ENCODE measurements at places on chromosomes 7 and 10.

DNA sequence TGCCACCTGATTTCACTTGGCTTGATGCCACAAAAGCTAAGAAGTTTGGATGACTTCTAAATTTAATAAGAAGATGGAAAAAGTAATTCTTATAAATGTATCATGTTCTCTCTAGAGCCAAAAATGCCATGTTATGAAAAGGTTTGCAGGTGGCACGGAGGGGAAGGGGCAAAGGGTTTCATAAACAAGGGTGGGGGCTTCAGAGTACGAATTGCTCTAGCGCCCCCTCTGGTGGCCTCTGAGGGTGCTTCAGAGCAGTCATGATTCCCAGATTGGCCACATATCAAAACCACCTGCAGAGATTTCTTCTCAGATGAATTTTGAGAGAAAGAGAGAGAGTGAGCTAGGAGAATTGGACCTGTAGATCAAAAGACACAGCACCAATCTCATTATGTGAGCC, 208.6 kb upstream of the YAE1 start:
- no peak for DNase-seq

- no peak for DNase-seq
These were observed 5.7 kb downstream of the PLCE1 start for GRCh38 chr10:93999401-93999851.

- no peak for DNase-seq
These were observed 28.0 kb upstream of the NDST2 start for GRCh38 chr10:73839276-73839966.

- no peak for DNase-seq
These were observed 469.9 kb downstream of the GALNT17 start for GRCh38 chr7:71601851-71602250.

DNA sequence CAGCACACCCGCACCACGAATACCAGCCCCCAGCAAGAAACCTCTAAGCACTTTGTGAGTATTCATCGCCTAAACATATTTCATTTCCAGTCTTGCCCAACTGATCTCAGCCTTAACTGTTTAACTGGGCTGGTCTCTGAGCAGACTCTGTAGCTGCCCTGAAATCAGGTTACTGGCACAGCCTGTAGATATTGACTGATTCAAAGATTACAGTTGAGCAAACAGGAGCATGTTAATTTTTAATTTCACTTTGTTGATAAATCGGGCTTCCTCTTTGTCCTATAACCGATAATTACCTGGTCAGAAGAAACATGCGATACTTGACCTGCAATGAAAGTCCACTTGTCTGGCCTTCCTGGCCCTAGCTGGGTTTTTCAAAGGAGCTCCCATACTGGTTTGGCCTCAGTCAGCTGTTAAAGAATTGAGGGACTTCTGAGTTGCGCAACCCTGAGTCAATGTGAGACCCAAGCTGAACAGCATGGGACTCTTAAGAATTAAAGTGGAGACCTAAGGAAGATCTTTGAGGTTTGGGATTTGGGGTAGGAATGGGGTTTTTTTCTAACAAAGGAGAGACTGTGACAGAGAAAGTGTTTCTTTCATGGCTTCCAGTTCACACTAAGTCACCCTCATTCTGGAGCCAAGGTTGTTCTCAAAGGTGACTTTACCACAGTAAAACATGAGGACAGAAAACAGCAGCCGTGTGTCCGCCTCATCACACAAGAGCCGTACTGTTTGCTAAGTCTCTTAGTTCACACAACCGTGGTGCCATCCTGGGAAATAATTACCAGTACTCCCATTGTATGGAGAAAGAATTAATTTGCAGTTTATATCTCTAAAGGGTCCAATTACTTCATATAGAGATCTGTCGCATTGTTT, 75.9 kb downstream of the PPP1R3C start:
- no peak for DNase-seq

DNA sequence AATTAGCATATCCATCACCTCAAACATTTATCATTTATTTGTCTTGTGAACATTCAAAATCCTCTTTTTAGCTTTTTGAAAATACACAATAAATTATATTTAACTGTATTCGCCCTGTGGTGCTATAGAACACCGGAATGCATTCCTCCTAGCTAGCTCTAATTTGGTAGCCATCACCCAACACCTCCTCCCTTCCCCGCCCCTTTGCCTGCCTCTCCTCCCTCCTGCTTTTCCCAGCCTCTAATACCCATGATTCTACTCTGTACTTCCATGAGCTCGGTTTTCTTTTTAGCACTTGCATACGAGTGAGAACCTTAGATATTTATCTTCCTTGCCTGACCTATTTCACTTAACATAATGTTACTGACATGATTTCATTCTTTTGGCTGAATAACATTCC, 80.1 kb downstream of the ANKRD26 start:
- no peak for DNase-seq

GRCh38 chr10:1858048-1858447, 120.7 kb upstream of the ADARB2 start:
- DNase-seq: no peak

DNA sequence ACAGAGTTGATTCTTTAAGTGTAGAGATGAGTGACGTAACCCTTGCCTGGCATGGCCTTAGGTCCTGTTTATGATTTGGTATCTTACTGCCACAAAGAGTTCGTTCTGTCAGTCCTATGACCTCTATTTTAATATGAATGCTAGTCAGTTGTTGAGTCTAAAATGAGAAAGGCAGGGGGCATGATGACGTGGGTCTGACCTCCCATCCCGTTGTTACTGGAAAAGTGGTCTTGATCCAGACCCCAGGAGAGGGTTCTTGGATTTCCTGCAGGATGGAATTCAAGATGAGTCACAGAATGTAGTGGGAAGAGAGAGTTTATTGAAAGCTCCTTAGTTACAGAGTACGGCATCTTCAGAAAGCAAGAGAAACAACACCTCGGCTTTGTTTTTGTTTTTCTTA, 317.0 kb upstream of the COBL start:
- no peak for DNase-seq

- DNase-seq: no peak
These were observed 31.7 kb downstream of the ASAH2 start for GRCh38 chr10:50219646-50220045.

GRCh38 chr7:114508086-114508485, 93.5 kb downstream of the FOXP2 start:
- DNase-seq: no peak

DNA sequence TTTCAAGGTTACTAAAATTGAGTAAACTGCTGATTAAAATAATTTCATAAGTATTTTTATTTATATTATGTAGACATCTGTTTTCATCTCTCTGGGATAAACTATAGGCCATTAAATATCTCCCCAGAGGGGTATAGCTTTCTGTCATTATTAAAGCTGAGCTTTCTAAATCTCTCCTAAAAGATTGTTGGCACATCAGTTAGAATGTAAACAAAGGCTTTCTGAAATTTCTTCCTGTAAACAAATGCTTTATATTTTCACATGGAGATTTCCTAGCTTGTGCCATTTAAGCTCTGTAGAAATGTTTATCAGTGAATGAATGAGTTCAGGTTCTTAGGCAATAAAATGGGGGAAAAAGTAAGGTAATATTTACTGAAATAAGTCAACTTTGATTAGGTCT, 35.7 kb downstream of the PPP1R9A start:
- DNase-seq: no peak

- no peak for DNase-seq
These were observed 117.3 kb upstream of the ZNF438 start for GRCh38 chr10:31148951-31149350.

- DNase-seq: no peak
These were observed 464 bp downstream of the KIAA1217 start for GRCh38 chr10:24209432-24209771.

GRCh38 chr7:97971120-97971989, 18.6 kb downstream of the OCM2 start:
- DNase-seq: peak; percentile 38

- DNase-seq: no peak
These were observed 14.8 kb downstream of the CCL24 start for GRCh38 chr7:75798770-75799169.

- no peak for DNase-seq
These were observed 40.3 kb downstream of the CELF2 start for GRCh38 chr10:11057994-11058393.

- no peak for DNase-seq
These were observed 313.5 kb downstream of the CCDC3 start for GRCh38 chr10:12687996-12688395.

DNA sequence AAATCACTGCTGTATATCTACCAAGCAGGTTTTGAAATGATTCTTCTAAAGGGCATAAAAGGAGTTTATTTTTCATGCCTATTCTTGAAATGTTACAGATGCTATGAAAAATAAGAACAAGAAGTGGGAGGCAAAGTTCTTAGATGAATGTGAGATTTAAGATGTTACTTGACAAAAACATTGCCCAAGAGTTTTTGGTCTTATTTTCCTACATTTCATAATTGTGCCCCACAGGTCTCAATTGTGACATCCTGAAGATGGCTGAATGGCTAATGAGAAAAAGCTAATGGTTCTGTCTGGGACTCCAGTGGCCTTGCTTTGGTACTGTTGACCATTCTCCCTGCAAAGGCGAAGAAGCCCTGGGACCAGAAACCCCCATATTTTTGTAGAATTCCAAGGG, 43.0 kb upstream of the IFRD1 start:
- DNase-seq: no peak

GRCh38 chr7:105990727-105991453, 27.8 kb downstream of the CDHR3 start:
- no peak for DNase-seq

GRCh38 chr7:106220307-106220706, 64.5 kb downstream of the NAMPT start:
- DNase-seq: no peak

DNA sequence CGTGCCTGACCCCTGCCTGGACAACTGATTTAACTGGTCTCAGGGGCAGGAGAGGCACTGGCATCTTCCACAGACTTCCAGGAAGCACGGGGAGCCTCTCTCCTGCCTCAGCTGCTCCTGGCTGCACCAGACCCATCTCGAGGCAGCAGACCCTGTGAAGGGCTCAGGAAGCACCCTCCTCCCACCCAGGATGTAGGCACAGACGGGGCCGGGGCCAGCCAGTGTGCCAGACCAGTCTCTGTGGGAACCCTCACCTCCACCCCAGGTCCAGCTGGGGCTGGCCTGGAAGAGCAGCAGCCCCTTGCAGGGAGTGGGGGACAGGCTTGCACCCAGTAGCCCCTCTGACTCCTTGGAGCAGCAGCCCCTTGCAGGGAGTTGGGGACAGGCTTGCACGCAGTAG, 56.3 kb downstream of the RASGEF1A start:
- DNase-seq: no peak

DNA sequence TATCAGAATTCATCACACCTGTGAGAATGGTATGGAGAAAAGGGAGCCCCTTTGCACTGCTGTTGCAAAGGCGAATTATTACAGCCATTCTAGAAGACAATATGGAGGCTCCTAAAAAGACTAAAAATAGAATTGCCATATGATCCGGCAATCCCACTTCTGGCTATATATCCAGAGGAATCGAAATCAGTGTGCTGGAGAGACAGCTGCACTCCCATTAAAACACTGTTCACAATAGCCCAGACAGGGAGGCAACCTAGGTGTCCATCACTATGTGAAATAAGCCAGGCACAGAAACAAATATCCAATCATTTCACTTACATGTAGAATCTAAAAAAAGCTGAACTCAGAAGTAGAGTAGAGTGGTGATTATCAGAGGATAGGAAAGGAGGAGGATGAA, 26.0 kb upstream of the GJD4 start:
- DNase-seq: no peak

- DNase-seq: no peak
These were observed 176.0 kb upstream of the MYO3A start for GRCh38 chr10:25758041-25758457.

GRCh38 chr7:123060446-123060845, 64.9 kb upstream of the TAS2R16 start:
- DNase-seq: no peak

DNA sequence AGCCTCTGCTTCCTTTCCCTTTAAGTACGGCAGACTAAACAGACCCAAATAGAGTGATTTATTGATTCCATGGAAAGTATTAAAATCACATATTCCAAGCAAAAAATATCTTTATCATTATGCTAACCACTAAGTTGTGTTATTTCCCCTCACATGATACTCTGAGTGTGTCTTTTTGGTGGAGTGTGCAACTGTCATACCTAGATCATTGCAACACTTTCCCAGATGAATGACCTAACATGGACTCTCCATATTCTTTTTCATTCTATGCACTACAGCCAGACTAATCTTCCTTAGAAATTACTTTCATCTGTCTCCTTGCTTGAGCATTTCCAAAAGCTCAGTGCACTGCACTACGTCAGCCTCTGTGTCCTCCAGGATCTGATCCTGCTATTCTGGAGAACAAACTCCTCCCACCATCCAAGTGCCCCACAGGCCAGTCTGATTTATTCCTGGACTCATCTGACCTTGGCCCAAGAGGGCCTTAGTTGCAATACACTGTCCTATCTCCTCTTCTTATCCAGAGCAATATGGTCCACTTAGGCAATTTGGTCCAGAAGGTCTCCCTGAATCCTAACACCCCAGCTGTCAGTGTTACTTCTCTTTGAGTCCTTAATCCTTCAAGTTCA, 263.3 kb upstream of the KLF6 start:
- DNase-seq: no peak

- DNase-seq: no peak
These were observed 652 bp downstream of the KAZALD1 start for GRCh38 chr10:101062232-101063049.

DNA sequence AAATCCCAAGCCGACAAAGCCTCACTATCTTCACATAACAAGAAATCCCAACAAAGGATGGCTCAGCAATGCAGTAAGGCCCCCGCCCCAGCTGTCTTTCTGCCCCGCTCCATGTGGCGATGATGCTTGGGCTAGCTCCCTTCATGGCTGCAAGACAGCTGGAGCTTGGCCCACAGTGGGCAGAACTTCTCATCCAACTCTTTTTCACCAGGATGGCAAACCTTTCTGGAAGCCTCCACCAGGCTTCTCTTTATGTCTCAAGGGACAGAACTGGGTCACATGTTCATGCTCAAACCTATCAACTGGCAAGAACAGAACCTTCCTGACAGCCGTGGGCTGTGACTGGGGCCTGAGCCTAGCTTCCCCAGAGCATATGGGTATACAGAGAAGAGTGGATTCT, 260.5 kb upstream of the MKLN1 start:
- DNase-seq: no peak
